ENCODE measurements at places on chromosomes 11 and 22.

GRCh38 chr11:121722431-121723245, 269.9 kb upstream of the SORL1-AS1 start:
- no peak for DNase-seq

- no peak for DNase-seq
These were observed 133.8 kb downstream of the OSBP2 start for GRCh38 chr22:30828187-30829155.

- no peak for DNase-seq
These were observed 32.8 kb downstream of the C2CD3 start for GRCh38 chr11:74138021-74138420.

- no peak for DNase-seq
These were observed 2.0 kb upstream of the ANKRD42 start for GRCh38 chr11:83191491-83191890.

DNA sequence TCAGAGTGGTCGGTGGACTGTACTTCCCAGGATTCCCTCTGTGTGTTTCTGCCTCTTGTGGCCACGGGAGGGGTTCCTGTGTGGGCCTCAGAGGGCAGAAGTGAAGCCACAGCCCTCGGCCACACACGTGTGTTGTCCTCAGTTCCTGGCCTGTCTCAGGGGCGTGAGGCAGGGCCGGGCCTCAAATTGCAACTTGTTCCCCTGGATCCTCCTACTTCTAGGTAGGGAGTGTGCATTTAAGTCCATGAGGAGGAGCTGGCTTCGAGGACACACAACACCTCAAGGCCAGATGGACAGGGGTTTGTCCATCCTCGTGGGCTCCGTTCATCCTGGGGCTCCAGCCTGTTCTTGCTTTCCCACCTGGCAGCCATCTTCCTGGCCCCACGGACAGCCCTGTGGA, 573.0 kb downstream of the TBC1D22A start:
- DNase-seq: no peak

DNA sequence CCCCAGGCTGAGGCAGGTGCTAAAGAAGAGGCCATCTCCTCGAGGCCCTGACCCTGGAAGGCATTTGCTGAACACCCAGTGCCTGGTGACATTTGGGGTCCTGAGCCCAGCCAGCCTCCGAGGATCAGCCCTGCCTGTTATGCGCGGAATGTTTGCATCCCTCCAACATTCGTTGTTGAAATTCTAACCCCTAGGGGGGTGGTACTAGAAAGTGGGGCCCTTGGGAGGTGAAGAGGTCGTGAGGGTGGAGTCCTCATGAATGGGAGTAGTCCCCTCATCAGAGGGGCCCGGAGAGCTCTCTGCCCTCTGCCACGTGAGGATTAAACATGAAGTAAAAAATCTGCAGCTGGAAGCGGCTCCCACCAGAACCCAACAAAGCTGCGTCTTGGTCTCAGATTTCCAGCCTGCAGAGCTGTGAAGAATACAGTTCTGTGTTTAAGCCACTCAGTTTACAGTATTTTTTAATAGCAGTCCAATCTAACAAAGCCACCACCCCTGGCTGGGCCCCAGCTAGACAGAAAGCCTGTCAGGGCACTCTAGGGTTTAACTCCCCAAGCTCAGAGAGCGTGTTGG, 35.3 kb upstream of the SEPTIN5 start:
- no peak for DNase-seq

DNA sequence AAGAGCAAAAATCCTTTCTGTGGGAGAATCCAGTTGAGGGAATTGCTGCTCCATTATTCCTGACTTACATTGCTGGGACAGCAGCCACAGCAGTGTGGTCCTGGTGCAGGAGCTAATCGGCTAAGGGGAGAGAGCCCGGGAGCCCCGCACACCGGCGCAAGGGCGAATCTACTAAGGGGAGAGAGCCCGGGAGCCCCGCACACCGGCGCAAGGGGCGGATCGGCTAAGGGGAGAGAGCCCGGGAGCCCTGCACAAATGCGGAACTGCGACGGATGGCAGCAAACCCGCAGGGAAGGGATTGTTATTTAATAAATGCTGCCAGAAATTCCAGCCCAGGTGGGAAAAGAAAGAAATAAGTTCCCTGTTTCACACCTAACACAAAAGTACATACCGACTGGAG, 43.5 kb downstream of the TPCN2 start:
- no peak for DNase-seq

DNA sequence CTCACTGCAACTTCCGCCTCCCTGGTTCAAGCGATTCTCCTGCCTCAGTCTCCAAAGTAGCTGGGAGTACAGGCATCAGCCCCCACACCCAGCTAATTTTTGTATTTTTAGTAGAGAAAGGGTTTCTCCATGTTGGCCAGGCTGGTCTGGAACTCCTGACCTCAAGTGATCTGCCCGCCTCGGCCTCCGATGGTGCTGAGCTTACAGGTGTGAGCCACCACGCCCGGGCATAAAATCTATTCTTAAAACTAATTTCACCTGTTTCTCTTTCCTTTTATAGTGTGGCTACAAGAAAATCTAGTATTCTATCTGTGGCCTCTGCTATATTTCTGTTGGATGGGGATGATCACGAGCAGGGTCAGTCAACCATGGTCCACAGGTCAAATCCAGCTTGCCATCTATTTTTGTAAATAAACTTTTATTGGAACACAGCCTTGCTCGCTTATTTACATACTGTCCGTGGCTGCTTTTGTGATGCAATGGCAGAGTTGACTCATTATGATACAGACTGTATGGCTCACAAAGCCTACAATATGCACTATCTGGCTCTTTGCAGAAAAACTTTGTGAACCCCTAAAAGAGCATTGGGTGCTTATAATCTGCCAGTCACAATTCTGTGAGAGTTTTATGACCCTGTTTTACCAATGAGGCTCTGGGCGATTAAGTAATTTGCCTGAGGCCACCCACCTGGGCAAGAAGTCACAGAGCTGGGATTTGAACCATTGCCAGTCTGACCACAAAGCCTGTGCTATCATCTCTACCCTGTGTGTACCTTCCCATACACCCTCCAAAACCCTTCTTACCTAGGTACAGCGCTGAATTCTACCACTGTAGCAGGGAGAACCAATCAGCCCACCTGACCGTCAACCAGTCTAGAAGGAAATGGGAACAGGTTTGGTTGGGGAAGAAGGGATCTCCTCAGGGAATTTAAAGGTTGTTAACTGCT, 28.3 kb downstream of the SLC1A2 start:
- DNase-seq: no peak

GRCh38 chr11:46991391-46991790, 54.8 kb downstream of the CSTPP1 start:
- no peak for DNase-seq

DNA sequence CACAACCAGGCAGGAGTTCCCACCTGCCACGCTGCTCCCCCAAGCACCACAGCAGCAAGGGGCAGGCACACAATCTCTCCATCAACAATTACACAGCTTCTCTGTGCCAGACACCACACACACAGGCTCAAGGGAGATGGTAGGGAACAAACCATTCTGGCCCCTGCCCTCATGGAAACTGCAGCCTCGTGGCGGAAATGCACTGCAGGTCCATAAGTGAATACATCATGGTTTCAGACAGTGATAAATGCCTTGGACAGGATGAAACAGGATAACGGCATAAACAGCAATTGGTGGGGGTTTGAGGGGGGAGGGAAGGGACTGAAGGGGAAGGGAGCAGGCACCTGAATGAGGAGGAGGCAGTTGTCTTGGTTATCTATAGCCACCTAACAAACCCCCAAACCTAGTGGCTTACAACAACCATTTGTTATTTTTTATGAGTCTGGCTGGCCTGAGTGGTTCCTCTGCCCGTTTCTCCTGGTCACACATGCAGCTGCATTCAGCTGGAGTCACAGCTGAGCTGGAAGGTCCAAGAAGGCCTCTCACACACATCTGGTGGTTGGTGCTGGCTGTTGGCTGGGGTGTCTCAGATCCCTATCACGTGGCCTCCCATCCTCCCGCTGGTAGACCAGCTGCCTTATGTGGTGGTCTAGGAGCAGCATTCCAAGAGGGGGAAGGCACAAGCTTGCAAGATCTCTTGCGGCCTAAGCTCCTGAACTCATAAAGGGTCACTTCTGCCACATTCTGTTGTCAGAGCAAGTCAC, 15.0 kb upstream of the YWHAH start:
- DNase-seq: no peak

GRCh38 chr11:36187622-36188021, 101.6 kb downstream of the COMMD9 start:
- DNase-seq: no peak

- no peak for DNase-seq
These were observed 5.9 kb upstream of the AMOTL1 start for GRCh38 chr11:94762208-94762607.

DNA sequence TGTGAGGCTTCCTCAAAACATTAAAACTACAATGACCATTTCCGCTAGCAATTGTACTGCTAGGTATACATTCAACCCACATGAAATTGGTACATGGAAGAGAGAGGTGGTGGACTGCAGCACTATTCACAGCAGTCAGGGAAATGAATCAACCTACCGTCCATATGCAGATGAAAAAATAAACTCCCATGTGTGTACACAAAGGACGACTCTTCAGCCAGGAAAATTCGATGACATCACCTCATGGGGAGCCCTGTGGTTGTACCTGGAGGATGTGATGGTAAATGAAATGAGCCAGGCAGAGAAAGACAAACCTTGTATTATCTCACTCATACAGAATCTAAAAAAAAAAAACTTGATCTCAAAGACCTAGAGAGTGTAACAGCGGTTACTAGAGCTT, 23.3 kb downstream of the RFPL3 start:
- no peak for DNase-seq

- DNase-seq: no peak
These were observed 6.4 kb downstream of the MS4A15 start for GRCh38 chr11:60762851-60763691.

DNA sequence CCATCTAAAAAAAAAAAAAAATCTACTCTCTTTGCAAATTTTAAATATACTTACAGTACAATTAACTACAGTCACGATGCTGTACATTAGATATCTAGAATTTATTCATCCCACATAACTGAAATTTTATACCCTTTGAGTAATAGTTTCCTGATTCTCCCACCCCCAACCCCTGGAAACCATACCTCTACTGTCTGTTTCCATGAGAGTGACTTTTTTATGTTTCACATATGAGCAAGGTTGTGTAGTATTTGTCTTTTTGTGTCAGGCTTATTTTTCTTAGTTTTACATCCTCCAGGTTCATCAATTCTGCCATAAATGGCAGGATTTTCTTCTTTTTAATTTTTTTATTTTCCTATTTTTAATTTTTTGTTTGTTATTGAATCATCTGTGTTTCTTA, 3.2 kb downstream of the HBB start:
- DNase-seq: no peak

DNA sequence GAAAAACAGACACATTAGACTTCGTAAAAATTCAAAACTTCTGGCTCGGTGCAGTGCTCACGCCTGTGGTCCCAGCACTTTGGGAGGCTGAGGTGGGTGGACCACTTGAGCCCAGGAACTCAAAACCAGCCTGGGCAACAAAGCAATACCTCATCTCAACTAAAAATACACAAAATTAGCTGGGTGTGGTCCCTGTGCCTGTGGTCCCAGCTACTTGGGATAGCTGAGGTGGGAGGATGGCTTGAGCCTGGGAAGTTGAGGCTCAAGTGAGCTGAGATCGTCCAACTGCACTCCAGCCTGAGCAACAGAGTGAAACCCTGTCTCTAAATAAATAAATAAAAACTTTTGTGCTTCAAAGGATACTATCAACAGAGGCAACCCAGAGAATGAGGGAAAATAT, 23.7 kb downstream of the YPEL1 start:
- DNase-seq: no peak

All from activated T-helper 1 cell treated with anti-CD3 and anti-CD28 coated beads, Interleukin-2, amount 50 U/mL, for 16 hours (primary cell).